Cardiac septum (tissue), 1 donor: ENCODE measurements at places on chromosomes 7 and 10.

GRCh38 chr10:109592391-109592790 is 330.9 kb downstream of the XPNPEP1 start:
- DNase-seq, result no peak

- DNase-seq, result no peak
These were observed 262.5 kb downstream of the TRIL start for GRCh38 chr7:28695300-28696295.

- no peak for DNase-seq
These were observed 120.4 kb downstream of the CUBN start for GRCh38 chr10:17009212-17009700.

- DNase-seq, result no peak
These were observed 97.2 kb downstream of the PRKCQ start for GRCh38 chr10:6482737-6483357.

DNA sequence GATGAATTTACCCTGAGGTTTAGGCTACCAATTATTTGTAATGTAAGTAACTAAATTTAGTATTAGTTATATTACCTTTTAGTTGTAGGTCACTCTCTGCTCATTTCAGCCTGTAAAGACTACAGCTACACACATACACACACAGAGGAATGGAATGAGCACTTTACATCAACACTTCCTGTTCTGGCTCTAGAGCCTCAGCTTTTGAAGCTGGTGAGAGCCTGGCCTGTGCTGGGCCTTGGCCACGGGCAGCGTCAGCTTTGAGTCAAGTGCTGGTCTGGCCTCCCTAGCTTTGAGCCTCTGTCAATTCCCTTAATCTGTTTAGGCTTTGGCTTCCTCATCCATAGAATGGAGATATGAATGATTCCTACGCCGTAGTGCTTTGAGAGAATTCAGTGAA is 141.7 kb downstream of the EGFR start:
- no peak for DNase-seq

DNA sequence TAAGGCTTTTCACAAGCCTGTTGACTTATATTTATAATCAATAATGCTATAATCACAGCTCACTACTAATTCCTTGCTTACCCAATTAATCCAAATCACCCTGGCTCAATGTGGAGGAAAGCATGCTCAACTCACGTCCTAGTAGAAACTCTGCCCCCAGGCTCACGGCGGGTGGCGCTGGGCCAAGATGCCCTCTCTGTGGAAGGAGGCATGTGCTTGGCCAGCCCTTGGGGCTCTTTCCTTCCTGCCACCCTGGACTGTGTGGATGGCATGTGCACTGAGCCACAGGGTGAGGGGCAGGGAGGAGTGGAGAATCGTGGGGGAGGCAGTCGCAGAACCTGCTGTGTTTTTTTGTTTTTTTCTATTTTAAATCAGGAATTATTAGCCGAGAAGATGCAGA is 96.2 kb downstream of the SH2D4B start:
- DNase-seq, result no peak
